ENCODE measurements at places on chromosomes 7 and 10. TPM values are rescaled to one million over a fixed set of nuclear protein-coding genes. Genes with fewer than 3 reads are reported as not detected.
A peak's percentile ranks its signal among the peaks of the same experiment; 100 is the strongest.

DNA sequence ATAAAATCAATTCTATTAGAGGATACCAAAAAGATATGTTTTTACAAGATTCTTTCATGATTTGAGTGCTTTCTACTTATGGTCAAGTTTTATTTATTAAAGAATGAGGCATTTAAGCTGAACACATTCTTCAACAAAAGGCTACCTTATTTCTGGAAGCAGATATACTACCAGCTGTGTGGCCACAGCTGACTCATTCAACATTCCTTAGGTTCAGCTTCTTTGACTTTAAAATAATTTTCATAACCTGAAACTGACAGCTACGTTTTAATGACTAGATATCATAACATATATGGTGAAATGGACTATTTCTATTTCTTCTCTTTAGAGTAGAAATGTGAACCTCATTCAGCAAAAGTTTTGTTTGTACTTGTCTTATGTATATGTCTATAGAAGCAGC lies 414.2 kb upstream of the SEMA3C start:
- no peak for DNase-seq

DNA sequence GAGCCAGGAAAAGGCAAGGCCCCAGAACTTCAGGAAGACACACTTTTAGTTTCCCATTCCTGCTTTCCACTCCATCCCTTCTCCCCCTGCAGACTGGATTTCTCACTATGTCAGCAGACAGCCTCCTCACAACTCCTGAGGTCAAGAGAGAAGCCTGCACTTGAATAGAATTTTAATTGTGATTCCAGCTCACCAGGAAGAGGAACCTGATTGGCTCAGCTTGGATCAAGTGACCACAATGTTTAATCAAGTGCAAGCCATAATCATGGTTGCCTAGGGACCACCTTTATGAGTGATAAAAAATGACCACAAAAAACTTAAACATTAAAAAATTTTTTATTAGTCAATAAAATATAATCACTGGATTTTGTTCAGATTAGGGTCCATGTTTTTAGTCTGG lies 244.7 kb upstream of the RHOBTB1 start:
- no peak for DNase-seq

Gene CPN1
- total RNA-seq, result not detected

GRCh38 chr10:24854256-24854655 lies 98.2 kb downstream of the PRTFDC1 start:
- no peak for DNase-seq

GRCh38 chr10:133061296-133062038 lies 26.3 kb upstream of the ADGRA1 start:
- no peak for DNase-seq

DNA sequence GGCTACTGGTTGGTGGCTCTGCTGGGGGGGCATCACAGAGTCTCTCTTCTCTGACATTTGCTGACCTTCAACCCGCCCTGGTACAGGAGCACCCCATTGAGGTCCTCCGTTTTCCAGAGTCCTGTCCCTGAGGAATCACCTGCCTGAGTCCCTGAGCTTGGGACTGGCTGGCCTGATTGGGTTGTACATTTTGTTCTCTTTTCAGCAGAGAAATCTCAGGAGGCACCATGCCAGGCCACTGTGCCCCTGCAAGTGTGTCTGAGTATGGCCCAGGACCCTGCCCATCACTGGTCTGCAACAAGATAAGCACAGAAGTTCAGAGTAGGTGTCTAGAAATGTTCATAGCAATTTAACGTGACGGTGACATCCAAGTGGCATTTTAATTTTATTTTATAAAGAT lies 131.2 kb downstream of the CUX1 start:
- DNase-seq, result no peak

GRCh38 chr7:26385240-26385639 lies 93.6 kb downstream of the SNX10 start:
- DNase-seq, result no peak

Gene AEBP1
- total RNA-seq, result 19.4 TPM

- no peak for DNase-seq
Observed at GRCh38 chr10:1698185-1698584, 39.1 kb downstream of the ADARB2 start.

- DNase-seq, result no peak
Observed at GRCh38 chr7:80324032-80324431, 187.8 kb downstream of the GNAT3 start.

DNA sequence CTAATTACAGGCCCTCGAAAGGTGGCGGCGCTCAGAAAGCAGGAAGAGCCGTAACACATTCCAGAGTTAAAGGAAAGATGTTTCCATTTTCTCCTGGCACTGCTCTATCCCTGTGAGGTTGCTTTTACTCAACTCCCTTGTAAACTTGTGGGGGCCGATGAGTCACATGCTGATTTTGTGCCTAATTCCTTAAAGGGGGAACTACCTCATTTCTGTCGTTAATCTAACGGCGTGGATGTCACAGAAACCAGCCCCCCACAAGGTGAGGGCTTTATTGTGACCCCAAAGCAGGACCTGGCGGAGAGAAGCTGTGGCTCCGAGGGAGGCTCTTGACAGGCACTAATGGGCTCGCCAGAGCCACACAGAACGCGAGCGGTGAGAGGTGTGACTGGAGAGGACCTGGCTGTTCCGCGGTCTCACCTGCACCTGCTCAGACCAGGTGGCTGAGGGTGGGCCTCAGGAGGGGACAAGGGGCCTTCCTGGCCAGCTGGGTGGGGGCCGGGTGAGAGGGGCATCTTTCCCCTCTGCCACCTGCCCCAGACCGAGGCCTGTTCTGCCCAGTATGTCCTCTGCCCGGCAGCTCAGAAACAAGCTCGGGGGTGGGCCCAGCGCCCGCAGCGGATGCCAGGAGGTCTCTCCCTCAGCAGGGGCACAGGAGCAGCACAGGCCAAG lies 50.9 kb downstream of the CALML3 start:
- DNase-seq, result no peak

DNA sequence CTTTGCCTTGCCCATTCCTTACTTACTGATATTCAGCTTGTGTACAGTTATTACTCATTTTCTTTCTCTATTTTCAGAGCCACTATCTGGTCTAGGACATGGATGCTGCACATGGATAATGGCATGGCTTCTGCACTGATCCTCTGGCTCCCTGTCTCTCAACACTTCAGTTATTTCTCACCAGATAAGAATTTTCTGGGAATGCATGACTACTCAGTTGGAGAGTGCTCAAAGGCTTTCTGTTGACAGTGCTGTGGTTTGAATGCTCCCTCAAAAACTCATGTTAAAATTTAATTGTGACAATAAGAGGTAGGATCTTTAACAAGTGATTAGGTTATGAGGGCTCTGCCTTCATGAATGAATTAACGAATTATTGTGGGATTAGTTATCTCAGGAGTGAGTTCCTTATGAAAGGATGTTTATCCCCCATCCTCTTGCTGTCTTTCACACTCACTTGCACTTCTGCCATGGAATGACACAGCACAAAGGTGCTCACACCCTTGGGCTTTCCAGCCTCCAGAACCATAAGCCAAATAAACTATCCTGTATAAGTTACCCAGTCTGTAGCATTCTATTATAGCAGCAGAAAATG lies 16.1 kb upstream of the PIK3CG start:
- DNase-seq, result no peak

DNA sequence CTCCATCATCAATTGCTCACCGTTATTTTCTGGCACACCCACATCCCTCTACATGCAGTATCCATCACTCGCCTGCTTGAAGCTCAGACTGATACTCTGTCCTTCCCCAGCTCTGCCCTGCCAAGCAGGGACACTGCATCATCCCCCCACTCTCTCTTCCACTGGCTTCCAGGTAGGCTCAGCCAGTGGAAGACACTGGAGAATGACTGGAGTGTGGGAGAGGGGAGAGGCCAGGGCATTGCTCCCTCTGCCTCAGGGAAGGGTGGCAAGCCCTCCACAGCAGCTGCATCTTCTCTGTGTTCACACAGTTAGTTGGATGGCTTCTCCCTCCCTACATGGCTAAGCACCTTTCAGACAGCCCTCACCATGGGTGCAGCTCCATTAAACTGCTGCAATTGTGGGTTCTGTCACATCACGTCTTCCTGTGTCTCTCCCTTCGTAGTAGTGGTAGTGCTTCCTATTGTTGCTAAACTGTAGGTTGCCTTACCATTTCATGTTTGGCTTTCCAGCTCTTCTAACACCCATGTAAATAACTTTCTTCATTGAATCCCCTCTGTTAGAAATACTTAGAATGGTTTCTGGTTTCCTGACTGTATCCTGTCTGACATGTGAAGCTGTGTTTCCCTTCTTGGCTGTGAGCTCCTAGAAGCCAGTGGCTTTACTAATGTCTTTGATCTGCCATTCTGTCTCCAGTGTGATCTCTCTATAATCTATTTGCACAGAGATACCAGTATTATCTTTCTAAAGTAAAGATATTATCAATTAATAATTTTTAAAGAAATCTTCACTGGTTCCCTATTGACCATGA lies 483.7 kb upstream of the LRRN3 start:
- DNase-seq, result no peak

DNA sequence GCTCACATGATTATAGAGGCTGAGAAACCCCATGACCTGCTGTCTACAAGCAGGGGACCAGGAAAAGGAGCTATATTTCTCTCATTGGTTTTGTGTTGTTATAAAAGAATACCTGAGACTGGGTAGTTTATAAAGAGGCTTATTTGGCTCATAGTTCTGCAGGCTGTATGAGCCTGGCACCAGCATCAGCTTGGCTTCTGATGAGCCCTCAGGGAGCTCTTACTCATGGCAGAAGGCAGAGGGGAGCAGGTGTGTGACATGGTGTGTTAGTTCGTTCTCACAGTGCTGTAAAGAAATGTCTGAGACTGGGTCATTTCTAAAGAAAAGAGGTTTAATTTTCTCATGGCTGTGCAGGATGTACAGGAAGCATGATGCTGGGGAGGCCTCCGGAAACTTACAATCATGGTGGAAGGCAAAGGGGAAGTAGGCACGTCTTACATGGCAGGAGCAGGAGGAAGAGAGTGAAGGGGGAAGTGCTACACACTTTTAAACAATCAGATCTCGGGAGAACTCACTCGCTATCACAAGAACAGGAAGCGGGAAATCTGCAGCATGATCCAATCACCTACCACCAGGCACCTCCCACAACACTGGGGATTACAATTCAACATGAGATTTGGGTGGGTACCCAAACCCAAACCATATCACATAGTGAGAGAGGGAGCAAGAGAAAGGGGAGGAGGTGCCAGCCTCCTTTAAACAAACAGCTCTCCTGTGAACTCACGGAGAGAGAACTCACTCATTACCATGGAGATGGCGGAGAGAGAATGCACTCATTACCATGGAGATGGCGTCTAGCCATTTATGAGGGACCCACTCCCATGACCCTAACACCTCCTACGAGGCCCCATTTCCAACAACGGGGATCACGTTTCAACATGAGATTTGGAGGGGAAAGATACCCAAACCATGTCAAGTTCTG lies 133.4 kb downstream of the JCAD start:
- DNase-seq, result peak; percentile 50

DNA sequence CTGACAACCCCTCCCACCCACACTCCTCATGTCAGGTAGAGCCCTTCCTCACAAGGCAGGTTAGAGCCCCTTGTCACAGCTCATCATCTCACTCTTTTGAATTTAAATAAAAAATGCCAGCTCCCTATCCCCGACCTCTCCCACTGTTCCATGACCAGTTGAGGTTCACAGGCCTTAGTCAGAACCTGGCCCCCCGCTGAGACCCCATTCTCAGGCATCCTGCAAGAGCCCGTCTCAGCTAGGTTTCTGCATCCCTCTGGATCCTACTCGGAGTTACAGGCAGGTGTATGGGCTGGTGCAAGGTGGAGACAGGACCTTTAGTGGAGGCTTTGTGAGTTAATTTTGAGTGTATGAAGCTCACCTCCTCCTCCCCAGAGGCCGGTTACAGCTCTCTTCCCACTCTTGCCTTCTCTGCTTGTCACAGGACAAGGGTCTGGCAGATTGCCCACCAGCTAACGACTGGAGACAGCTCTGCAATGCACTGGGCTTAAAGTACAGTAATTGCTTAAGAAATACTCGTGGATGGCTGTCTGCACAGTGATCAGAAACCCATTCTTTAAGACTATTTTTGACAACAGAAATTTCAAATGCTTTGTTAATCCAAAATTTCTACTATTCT lies 394.9 kb upstream of the DPP6 start:
- DNase-seq, result no peak

Gene CALHM3
- 0.27 TPM for total RNA-seq

GRCh38 chr7:117061751-117062150 lies 108.5 kb downstream of the ST7 start:
- DNase-seq, result no peak

DNA sequence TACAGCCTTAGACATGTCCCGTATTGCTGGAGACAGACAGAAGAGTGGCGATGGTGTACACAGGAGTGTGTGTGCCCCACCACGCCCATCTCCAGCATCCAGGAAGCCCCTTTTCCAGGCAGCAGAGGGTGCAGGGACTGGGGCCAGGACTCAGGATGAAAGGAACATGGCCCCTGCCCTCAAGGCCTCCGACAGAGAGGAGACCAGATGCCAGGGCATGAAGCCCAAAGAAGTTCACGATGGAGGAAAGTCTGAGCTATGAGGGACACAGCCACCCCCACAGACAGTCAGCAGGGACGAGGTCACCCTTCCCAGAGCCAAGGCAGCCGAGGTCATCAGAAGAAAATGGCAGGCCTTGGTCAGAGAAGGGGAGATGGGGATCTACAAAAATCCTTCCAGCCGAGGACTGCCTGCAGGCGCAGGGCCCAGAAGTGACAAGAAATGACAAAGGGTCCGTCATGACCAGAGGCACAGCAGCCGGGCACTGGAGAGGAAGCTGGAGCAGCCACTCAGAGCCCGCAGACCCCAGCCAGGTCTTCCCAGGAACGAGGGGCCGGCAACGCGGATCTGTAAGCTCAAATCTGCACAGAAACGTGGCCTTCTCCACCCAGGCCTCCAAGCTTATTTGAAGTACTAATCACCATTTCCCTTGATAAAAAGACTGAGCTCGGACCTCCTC lies 78.7 kb upstream of the PPP2R2D start:
- no peak for DNase-seq

DNA sequence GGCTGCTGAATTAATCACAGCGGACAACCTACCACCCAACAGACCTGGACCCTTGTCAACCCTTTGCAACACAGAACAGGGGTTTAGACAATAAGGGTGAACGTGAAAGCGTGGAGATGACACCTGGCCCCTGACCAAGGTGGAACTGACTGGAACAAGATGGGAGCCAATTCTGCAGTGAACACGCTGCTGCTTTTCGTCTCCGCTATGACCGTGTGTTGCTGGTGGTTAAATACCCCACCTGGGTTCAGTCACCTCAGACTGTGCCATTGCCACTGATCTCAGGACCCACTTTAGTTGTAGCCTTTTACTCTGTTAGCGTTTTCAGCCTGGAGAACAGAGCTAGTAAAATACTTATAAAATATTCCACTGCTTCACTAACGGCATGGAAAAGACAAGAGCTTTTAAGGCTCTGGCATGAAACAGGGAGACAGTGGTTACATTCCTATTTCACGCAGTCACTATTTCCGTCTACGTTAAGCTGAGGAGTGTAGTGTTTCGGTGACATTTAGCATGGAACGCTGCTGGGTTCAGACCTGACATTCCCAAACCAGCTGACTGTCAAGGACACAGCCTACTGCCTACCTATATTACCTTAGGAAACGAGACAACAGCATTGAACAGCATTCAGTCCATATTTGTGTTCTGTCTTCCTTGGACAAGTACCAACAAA lies 119.5 kb upstream of the PRSS1 start:
- no peak for DNase-seq

All from hematopoietic multipotent progenitor cell (in vitro differentiated cells).